ENCODE measurements at places on chromosomes 7 and 10.

GRCh38 chr10:65194126-65194525 lies 1672.9 kb downstream of the REEP3 start:
- no peak for DNase-seq

DNA sequence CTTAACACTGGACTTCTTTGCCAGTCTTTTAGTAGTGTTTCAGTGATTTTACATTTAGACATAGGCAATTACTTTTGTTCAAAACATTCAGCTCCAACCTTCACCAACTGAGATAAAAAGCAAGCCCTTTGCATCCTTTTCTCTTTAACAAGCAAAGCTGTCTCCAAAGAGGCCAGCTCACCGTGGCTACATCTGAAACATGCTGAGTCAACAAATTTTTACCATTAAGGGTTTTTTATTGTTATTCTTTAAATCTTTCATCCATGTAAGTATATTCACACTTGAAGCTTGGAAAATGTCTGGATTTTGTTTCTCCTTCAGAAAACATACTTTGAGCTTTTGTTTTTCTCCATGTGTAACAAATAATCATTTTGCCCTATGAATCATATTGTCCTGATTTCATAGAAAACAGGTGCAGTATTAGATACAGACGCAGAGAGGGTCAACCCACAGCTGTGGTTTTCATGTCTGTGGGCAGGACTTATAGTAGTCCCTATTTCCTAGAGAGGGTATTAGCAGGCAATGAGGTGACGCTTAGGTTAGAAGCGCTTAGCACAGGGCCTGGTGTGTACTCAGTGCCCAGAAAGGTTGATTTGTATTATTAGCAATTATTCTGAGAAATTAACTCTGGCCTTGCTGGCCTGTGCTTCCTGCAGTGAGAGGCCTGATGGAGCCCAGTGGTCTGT lies 99.5 kb downstream of the MKI67 start:
- no peak for DNase-seq

DNA sequence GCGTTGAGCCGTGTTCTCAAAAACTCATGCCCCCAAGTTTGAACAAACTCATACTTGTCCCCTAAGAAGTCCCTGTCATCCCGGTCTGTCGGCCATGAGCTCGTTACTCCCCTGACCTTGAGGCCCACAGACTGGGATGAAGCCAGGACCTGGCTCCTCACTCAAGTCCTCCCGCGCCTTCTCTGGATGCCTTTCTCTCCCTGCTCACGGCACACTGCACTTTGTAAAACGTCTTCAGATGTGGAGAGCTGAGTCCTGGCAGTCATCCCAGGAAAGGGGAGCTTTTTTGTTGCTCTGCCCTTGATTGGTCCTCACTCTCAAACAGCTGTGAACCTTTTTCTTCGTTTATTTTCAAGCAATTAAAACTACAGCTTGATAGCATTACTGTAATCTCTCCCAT lies 110.8 kb downstream of the JAZF1 start:
- no peak for DNase-seq

- DNase-seq, result no peak
Measured at GRCh38 chr7:91910171-91910570, 29.7 kb upstream of the MTERF1 start.

DNA sequence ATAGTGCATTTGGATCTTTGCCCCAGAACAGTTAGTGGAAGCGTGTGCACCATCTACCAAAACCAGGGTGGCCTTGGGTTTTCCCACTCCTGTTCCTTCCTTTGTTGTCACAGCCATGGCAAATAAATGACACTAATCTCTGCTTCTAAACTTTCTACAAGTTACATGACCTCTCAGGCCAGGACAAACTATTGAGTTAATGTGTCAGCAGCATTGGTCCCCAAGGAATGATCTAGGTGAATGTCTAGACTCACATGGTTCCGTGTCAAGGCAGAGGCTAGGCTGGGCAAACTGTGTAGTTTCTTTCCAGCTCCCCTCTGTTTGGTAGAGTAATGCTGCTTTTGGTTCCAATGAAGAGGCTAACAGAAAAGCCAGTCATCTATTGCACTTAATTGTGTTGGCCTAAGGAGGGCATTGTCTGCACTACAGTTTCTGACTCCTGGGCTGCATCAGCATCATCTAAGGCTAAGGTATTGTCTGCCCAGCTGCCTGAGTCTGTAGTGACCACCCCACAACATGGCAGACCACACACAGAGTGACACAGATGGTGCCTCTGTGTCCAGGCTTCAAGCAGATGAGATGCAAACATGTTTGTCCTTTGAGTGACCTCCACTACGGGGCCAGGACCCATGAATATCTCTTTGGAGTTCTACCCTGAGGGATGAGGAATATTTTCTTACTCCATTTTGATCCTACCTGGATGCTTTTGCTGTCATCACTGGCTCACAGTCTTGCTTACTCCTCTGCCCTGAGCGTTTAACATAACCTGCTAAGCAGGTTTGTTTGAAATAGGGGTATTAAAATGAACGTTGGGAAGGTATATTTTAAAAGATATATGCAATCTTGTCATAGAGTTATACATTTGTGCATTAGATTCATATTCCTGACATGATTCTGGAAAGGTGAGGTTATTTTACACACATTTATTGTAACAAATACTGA lies 1.7 kb downstream of the CYP3A4 start:
- no peak for DNase-seq

DNA sequence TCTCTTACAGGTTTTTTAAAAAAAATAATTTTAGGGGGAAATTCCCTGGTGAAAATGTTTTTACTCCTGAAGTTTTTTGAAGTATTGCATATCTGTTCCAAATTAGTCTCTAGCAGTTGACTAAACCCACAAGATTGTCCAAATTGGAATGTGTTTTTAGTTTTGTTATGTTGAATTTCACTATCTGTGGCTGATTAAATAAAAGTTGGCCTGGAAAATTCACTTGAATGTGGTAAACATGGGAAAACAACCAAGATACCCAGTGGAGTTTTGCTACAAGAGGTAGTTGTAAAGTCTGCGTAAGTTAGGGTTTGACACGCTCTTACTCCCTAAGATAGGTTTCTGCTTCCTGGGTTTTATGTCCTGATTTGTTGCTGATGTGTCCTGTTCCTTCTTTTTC lies 3.3 kb downstream of the TSGA13 start:
- DNase-seq, result no peak

DNA sequence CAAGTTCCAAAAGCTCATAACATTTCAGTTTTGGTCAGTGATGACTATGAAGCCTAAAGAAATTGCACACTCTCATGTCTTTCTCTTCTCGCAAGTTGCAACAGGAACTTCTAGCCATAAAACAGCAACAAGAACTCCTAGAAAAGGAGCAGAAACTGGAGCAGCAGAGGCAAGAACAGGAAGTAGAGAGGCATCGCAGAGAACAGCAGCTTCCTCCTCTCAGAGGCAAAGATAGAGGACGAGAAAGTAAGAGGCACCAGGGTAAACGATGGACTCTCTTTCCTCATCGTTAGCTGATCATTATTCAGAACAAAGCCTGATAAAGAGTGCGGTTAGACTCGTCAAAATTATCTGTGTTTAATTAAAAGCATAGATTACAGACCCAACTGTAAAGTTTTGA lies 94.7 kb downstream of the HDAC9 start:
- DNase-seq, result no peak

GRCh38 chr10:50625649-50626132 lies 1.9 kb upstream of the SGMS1 start:
- no peak for DNase-seq

DNA sequence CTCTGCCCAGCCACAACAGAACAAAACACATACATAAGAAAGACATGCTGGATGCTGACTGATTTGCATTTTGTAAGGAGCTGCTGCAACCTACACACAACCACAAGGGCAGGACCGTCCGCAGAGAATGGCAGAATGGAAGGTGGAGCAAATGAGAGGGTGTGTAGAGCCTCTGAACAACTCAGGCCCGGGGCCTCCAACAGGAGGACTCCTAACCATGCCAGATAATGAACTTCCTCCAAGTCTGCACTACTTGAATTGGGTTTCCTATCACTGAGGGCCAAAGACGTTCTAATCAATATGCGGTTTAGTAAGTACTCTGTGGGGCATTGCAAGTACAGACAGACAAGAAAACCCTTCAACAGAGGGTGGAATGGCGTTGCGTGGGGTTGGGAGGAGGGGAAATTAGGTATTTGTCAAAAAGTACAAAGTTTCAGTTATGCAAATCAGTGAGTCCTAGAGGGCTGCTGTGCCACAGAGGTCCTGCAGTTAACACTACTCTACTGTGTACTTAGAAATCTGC lies 14.6 kb downstream of the VOPP1 start:
- DNase-seq, result no peak

DNA sequence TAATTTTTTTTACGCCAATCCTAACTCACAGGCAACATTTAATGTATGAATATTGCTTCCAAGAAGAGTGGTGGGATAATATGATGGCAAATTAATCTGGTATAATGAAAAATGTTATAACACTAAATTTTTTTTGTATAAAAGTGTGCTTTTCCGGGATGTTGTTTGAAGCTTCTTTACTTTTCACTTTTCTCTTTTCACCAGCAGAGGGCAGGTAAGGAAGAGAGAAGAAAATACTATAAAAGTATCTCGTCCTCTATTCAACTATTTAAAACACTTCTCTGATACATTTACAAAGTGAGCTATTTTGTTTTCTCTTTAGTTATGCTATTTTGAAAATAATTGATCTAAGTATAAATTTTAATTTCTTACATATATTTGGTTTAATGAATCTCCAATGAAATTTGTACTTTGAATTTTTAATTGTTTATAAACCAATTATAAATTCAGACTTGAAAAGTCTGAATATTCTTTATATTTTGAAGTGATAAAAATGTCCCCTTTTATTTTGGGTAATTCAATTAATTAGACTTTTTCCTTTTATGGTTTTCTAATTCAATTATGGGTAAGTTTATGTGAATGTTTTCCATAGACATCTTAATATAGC lies 20.7 kb upstream of the CFTR start:
- DNase-seq, result no peak

DNA sequence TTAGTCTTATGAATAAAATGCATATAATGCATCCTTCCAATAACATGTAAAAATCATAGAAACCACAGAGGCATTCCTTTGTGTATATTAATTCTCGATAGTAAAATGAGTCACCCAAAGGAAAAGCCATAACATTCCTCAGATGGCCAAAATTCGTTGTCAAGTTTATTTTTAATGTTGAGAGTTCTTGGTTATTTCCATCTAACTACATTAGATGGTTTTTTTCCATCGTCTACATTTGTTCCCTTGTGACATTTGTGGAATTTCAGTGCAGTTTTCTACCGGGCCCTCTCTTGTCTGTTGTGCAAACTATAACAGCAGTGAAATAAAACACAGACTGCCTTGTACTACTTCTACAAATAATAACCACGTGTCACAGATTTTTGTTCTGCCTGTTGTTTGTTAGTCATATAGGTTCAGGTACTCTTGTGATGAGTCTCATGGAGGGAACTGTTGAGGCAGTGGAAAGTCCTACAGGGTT lies 54.7 kb upstream of the CCAR1 start:
- DNase-seq, result no peak

GRCh38 chr10:11612021-11613001 lies 861 bp upstream of the USP6NL start:
- no peak for DNase-seq

DNA sequence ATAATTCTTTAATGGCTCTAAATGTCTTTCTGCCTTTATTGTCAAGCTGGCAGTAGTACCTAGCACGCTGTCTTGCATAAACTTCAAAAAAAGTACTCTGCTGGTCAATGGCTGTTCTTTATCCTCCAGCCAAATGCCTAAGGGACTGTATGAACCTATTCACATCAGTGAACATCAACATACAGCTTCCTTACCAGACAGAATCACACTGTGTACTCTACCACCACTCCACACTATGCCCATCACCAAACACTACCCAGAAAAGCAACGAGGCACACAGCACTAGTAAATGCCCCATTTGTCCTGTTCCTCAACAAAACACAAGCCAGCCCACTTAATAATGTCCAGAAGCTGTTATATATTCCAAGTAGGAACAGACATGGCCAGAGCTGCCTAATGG lies 127.5 kb downstream of the SGMS1 start:
- no peak for DNase-seq

DNA sequence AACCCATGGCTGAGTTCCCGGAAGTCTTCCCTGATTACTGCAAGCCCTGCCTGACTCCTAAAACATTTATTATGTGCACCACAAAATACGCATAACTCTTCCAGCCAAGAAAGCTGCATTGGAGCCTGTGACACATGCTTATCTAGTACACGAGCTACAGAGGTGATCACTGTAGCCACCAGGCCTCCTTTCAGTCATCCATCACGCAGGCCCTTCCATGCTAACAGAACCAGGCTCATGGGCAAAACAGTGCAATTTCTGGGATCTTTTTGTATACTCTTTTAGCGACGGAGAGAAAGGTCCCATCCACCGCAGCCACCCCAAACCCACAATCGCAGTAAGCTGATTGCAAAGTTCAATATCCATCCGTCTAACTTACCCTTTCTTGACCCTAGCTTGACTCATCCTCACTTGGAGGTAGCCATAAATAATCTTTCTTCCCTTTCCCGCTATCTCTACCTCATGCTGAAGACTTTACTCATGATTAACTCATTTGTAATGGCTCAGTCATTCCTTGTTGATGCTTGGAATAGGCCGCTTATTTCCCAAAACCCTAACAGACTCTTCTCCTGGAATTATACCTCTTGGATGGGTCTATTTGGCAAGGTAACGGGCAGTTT lies 1203.5 kb downstream of the TYW1 start:
- no peak for DNase-seq

- DNase-seq, result no peak
Measured at GRCh38 chr10:11522821-11523245, 88.6 kb downstream of the USP6NL start.

- no peak for DNase-seq
Measured at GRCh38 chr7:957418-958220, 3.1 kb upstream of the ADAP1 start.

GRCh38 chr7:36496576-36496975 lies 106.9 kb downstream of the ANLN start:
- no peak for DNase-seq

All from NCI-H2081 treated with DMSO at 0.1 percent for 48 hours (cell line).